Putamen (tissue), 1 donor: ENCODE measurements at places on chromosomes 12 and 14.
A peak's percentile ranks its signal among the peaks of the same experiment; 100 is the strongest.

- no peak for DNase-seq
These were observed 139.0 kb upstream of the CCDC198 start for GRCh38 chr14:57632649-57633048.

DNA sequence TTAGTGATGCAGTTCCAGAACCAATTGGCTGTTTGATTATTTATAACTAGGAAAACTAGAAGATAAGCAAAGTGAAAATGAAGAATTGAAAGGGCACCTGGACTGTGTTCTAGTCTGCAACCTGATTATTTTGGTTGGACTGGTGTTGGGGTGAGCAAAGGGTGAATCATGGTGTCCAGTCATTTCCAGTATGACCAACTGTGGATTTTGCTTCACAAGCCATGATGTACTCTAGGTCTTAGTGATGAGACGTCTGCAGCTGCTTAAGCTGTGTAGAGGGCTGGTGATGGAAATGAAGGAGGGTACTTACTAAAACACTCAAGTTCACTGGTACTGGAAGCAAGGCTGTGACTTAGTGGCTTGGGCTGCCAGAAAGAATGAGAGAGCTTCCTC is 193.2 kb upstream of the FRMD6 start:
- no peak for DNase-seq

- DNase-seq: no peak
These were observed 21.3 kb downstream of the DCAF4 start for GRCh38 chr14:72947366-72948160.

- no peak for DNase-seq
These were observed 236.9 kb upstream of the SFSWAP start for GRCh38 chr12:131473741-131474709.

DNA sequence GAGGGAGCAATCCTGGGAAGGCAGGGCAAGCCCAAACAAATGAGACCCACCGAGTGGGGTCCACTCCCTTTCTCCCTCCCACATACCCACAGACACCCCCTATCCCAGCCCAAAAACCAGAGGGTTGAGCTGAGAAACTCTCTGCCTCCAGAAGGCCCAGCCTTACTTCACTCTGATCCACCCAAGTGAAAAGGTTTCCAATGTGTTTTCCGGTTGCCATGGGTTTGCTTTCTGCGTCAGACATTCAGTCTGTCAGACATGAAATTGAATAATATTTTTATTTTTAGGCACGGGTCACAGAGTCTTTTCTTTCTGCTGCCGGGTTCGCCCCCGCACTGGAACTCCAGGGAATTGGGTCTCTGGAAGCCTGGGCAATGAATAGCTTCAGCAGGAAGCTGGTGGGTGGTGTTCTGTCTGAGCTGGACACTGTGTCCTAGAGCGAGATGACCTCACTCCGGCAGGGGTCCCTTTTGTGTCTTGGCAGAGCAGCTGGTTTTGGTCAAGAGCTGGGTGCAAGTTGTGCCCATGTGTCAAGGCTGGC is 69.8 kb upstream of the CLMN start:
- no peak for DNase-seq

DNA sequence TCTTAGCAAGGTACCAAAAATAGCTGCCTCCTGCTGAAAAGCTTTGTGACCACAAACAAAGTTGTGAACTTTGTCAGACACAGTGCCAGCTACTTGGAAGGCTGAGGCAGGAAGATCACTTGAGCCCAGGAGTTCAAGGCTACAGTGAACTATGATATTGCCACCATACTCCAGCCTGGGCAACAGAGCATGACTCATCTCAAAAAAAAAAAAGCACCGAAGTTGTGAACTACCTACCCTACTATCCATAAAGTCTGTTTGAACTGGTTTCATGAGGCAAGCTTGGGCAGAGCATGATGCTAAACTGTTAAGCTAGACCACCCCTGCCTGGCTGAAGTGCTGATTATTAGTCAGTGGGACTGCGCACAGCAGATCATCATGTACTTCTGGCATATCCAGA is 75.5 kb downstream of the RAD52 start:
- DNase-seq: no peak

DNA sequence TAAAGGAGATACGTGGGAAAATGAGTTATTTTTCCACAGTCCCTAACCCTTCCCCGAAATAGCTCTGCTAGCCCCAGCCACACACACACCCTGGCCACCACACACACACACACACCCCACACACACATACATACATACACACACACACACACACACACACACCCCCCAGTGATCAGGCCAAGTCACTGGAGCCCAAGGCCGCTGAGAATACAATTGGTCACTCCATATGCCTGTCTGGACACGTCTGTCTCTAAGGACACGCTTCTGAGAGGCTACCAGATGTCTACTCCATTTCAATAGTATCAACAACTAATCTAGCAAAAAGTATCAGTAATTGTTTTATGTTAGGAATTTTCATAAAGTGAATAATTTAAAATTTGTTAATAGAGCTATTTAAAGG is 13.0 kb upstream of the DIABLO start:
- DNase-seq: no peak

DNA sequence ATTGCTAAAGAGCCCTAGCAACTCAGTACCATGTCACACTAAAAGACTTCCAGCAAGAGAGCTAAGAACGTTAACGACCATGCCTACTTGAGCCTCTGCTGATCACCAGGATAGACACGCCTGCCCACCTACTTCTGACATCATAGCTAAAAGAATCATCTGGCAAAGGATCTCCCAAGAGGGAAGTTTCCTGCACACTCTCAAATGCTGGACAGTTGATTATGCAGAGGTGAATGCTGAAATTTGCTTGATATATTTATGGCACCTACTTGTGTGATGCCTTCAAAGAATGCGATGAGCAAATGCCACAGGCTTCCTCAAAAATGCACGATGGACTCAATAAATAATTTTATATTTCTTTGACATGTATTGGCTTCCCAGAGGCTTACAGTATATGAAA is 113.6 kb downstream of the GALC start:
- DNase-seq: no peak

GRCh38 chr12:124347335-124347734 is 52.4 kb downstream of the RFLNA start:
- DNase-seq: no peak

DNA sequence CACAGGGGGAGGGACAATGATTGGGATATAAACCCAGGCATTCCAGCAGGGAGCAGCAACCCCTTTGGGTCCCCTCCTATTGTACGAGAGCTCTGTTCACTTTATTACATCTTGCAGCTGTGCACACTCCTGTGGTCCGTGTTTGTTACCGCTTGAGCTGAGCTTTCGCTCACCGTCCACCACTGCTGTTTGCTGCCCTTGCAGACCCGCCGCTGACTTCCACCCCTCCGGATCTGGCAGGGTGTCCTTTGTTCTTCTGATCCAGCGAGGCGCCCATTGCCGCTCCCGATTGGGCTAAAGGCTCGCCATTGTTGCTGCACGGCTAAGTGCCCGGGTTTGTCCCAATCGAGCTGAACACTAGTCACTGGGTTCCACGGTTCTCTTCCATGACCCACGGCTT is 64.1 kb downstream of the E2F7 start:
- no peak for DNase-seq

GRCh38 chr14:59320763-59321625 is 132.5 kb downstream of the DAAM1 start:
- peak; percentile 14 for DNase-seq

- DNase-seq: no peak
These were observed 34.6 kb downstream of the FIGNL2 start for GRCh38 chr12:51813931-51814310.

GRCh38 chr14:32201193-32201815 is 541 bp upstream of the RNU6-7 start:
- peak; percentile 75 for DNase-seq

DNA sequence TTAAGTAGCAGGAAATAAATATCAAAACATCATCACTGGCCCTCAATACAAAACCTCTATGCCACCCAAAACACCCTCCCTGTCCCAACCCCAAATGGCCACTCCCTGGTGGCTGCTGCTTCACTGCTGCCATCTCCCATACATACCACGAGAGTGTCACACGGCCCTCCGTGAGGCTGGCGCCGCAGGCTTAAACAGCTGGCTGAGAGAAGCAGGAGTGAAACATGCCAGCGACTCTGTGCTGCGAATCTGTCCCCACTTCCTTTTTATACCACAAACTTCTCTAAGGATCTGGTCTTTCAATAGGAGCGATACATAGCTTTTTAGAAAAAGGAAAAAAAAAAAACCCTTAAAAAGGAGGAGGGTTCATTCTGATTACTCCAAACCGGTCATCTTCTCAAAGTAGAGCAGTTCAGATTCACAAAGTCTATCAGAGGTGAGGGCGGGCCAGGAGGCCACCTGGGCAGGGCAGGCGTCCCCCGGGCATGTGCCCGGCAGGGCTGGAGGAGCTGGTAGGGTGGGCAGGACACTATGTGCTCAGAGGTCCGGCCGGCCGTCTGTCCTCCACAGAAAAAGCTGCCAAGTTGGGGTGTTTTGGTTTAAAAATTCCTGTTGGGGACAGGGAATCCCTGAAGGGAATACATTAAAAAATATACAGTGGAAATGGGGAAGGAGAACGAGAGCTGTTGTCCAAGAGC is 26.5 kb downstream of the MAX start:
- DNase-seq: no peak

DNA sequence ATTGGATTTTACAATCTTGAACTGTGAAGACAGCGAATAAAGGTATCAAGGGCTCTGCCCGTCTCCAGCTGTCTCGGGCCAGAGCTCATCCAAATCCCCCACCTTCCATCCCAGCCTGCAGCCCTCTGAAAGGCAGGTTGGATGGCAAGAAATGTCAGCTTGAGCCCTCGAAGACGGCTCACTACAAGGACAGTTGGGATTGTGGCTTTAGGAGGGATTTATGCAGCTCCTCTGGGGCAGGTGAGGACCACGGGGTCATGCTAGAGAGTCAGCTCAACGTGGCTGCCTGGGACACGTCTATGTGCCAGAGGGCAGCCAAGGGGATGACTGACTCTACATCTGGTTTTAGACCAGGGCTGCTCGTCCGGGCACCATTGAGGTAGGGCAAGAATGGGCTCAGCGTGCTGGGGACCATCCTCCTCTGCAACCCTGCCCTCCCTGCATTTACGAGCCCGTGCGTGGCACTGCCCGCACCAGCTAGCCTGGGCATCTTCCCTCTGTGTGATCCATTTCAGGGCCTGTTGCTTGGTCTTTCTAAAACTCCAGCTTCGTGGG is 16.2 kb downstream of the MVK start:
- no peak for DNase-seq

GRCh38 chr14:102074415-102074964 is 12.4 kb downstream of the HSP90AA1 start:
- no peak for DNase-seq

GRCh38 chr12:104551-105081 is 38.0 kb downstream of the IQSEC3 start:
- no peak for DNase-seq

DNA sequence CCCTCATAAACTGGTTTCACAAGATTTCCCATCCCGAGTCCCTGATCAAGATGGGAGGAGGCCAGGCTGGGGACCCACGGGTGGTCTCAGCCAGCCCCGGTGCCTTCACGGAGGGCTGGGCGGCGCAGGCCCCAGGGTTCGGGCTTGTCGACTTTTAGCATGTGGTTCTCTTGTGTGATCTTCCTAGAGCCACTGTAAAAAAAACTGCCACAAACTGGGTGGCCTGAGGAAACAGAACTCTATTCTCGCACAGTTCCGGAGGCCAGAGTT is 12.6 kb downstream of the RFLNA start:
- DNase-seq: no peak

DNA sequence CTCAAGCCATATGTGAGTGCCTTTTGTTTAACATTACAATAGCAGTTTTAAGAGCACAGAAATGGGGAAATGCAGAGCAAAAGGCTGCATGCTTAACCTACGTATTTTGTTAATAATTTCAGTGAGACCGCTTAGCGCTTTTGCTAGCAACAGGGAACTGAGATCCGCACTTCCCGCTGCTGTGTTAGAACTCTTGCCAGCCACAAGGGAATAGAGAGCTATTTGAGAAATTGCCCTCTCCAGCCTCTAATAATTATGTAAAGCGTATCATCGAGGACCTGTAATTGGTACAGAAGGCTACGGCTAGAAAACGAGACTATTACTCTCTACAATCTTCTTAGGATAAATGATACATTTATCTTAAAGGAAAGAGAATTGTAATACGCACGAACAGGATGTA is 205.2 kb upstream of the GRIP1 start:
- DNase-seq: no peak

GRCh38 chr12:52819731-52820510 is 6.0 kb upstream of the KRT4 start:
- DNase-seq: no peak

DNA sequence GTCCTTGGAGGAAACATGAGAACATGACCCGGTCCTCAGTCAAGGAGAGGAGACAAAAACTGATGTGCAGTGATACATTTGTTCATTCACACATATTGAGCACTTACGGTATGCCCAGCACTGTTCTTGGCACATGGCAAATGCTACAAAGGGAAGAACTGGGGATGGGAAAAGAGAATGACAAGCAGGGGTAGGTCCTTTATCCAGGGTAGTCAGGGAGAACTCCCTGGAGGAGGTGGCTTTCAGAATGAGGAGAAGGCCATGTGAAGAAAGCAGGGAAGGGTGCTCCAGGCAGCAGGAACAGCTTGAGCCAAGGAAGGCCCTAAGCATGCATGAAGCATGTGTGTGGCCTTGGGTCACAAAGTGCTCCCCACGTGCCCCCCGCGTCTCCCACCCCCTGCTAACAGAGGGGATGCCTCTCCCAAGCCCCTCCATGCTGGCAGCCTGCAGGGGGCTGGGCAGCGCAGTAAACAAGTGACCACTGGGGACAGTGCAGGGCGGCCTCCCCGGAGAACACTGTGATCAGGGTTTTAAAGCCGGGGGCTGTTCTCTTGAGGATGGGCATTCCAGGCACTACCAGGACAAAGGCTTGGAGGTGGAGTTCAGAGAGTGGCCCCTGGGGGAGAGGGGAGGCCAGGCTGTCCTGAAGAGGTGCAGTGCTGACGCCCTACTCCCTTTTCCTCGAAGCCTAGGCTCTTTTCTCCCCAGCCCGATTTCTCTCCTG is 71.0 kb downstream of the PHETA1 start:
- DNase-seq: no peak

- DNase-seq: no peak
These were observed 273.9 kb downstream of the TMEM132D start for GRCh38 chr12:129629901-129630300.
